ENCODE measurements at places on chromosomes 12 and 14. TPM values are rescaled to one million over a fixed set of nuclear protein-coding genes. Genes with fewer than 3 reads are reported as not detected.

CS gene
- 111 TPM for total RNA-seq

CISTR gene
- not detected for total RNA-seq

OAS2 gene
- 0.33 TPM for total RNA-seq

SRGAP1 gene
- 6.0 TPM for total RNA-seq

C12orf54 gene
- total RNA-seq, result 2.6 TPM

LMO3 gene
- total RNA-seq, result 10.9 TPM
